ENCODE measurements at places on chromosomes 7 and 10. TPM values are rescaled to one million over a fixed set of nuclear protein-coding genes. Genes with fewer than 3 reads are reported as not detected.

- no peak for DNase-seq
Observed at GRCh38 chr7:127153315-127153714, 99.4 kb downstream of the GRM8 start.

The GIMAP6 gene
- total RNA-seq, result 135 TPM

DNA sequence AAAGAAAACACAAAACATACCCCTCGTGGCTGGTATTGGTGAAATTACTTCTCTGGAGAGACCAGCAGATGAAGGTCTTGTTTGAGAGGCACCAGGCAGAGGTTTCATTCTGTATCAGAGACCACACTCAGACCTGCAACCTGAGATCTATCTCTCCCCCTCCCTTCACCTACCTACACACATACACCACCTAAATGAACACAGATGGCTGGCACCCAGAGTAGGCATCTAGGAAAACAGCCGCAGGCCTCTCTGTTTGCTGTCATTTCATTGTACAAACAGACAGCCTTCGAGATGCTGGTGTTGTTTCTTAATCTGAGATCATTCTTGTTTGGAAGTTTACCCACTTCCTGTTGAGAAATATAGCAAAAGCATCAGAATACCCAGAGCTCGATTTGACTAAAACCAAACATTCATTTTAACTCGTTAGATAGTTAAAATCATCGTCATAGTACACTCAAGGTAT is 173.9 kb upstream of the SLC25A13 start:
- DNase-seq, result no peak

- DNase-seq, result no peak
Observed at GRCh38 chr7:14504134-14504533, 398.4 kb downstream of the DGKB start.

All from omental fat pad (tissue), 4 donors.